ENCODE measurements at places on chromosomes 3 and 15.

- DNase-seq: peak; percentile 10
Measured at GRCh38 chr3:50405249-50405648, 45.9 kb upstream of the TMEM115 start.

- no peak for DNase-seq
Measured at GRCh38 chr3:133474817-133475216, 75.0 kb downstream of the BFSP2 start.

DNA sequence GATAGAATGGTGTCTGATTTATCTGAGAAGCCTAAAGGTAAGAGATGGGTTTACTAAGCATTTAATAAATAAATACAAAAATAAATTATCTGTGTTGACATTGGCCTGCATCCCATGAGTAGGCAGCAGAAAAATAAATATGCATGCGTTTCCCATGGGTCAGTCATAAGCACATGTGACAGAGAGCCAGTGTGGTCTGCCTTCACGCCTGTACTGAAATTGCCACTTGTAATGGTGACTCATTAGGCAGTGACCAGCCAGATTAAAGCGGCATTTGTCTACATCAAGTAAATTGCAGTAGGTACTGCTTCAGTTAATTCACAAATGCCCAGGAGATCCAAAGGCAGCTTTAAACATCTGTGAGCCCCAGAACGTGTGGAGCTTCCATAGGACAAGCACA lies 399.6 kb downstream of the NAALADL2 start:
- no peak for DNase-seq

DNA sequence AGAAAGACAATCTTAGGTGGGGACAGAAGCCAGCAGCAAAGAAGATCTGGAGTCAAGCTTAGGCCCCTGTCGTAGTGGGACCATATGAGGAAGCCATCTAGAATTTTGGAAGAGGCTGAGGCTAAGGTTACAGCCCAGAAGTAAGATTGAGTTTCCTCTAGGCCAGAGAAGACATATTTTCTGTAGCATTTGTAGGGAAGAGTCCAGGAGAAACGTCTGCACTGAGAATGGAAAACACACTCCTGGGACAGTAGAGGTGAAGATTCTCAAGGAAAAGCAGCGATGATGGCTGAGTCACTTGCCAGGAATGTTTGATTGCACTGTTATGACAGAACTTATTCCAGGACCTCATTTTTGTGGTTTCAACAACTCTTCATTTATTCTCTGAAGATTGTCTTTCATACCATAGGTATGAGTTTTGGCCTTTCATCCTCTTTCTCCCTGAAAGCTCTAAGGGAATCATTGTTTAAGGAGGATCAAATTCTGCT lies 107.2 kb downstream of the GTPBP8 start:
- no peak for DNase-seq

DNA sequence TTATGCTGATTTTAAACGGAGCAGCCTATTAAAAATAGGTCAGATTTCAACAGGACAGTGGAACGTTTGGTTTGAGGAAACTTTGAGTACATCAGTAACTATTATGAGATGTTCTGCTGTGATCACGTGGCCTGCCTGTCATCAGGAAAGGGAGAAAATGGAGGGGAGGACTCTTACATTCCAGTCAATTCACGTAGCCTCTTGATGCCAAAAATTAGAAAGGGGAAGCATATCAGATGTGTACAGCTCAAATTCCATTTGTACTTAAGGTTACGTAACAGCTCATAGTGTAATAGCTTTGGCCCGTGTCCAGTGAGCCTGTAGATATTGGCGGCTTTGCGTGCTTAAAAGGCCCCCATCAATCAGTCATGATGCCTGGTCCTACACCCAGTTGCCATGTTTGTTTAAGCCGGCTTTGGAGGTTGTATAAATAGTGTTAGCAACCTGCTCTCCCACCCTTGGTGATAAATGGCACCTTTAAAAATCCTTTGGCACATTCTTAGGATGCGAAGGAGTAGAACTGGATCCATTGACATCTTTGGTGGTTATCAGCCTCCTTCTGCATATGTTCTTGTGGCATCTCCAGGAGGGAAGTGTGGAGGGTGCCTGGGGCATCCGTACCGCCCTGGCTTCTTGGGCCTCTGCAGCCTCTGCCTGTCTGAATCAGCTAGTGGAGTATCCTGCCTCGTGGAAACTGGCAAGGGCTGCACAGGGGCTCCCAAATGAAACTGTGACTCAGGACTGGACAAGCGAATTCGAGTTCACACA lies 163.9 kb downstream of the THSD4 start:
- DNase-seq: no peak

DNA sequence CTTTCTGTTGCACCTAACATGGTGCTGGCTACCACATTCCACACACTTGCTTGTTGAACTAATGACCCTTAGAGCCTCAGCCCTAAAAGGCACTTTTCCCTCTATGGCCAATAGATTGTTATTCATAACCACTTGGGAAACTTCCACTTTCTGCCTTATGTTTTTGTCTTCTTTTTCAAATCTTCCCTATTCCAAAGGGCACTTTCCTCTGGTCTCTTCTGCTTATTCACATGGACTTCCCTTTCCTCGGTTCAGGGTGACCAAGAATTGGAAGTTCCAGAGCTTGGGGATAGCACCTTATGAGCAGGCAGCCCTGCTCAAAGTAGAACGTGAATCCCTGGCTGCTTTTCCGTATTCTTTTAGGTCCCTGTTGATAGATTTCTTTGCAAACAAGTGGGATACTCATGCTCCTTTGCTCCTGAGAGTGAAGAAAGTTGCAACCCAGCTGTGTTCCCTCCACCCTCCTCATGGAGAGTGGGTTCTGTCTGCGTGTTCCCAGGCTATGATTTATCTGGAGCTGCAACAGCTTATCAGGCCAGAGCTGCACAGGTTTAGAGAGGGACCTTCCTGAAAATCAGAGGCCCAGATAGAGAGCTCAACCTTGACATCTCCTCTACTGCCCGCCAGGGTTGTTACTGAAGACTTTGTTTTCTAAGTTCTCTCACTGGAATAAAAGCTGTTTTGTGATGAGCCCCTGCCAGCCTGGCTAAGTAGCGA lies 58.8 kb upstream of the MYZAP start:
- DNase-seq: no peak

DNA sequence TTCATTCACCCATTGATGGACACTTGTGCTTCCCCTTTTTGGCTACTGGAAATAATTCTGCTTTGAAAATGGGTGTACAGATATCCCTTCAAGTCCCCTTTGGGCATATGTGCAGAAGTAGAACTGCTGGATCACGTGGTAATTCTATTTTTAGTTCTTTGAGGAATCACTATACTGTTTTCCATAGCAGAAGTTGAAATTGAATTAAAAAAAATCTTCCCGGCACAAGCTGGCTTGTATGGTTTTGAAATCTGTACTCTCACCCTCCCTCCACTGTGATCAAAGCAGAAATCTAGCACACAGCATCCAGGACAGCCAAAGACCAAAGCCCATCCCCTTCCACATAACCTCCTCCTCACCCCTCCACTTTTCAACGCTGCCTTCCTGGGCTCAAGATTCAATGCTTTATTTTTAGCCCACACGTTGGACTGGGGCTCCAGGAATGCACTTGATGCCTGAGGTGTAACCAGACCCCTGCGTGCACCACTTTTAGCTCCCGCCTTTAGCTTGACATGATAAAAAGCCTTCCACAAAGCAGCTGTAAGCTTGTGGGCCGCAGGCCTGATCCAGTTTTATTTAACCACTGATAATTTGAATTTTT lies 29.9 kb downstream of the TMEM40 start:
- no peak for DNase-seq

DNA sequence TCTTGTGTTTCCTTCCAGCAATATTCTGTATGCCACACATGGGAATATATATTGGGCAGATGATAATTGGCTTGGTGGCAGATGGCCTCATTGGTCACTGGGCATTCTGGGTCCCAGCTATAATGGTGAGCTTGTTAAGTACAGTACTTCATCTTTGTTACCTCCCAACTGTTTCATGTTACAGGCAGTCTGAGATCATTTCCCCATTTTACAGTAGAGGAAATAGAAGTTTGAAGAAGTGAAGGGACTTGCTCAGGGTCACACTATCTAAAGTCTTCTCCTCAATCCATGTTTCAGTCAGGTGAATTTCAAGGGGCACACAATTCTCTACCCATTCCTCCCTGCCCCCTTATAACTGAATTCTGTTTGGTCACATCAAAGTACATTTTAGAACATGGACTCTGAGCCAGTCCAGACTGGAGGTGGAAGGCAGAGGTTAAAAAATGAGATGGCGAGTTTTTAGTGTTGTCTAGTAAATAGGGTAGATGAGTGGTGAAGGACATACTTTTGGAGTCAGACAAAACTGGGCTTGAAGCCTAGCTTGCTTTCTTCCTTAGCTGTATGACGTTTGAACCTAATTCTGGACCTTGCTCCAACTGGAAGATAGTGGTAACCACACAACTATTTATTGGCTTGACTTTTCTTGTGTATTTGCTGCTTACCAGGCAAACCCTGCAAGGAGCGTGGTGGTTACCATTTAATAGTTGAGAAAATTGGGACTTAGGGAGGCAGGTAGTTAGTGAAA lies 2.5 kb downstream of the EEFSEC start:
- no peak for DNase-seq

DNA sequence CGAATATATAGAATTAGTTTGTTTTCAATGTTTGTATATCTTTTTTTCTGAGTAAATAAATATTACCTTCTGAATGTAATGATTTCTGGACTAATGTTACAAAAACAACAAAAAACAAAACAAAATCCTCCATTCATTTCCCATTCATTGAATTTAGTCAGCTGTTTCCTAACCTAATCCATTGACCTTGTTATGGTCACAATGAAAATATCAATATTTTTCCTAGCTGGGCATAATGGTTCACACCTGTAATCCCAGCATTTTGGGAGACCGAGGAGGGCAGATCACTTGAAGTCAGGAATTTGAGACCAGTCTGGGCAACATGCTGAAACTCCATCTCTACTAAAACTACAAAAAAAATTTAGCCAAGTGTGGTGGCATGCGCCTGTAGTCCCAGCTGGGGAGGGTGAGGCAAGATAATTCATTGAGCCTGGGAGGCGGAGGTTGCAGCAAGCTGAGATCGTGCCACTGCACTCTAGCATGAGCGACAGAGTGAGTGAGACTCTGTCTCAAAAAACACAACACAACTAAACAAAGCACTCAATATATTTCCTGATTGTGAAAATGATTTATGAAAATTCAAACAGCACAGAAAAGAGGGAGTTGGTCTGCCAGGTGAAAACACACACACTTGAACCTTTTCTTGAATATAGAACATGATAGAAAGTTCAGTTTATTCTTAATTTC lies 23.0 kb upstream of the PLSCR4 start:
- no peak for DNase-seq

GRCh38 chr3:194135806-194136518 lies at the start of gene HES1:
Gene HES1 (plus strand): TSS chr3:194136148. CDS start chr3:194136381, 233 bp downstream.
- no peak for DNase-seq

DNA sequence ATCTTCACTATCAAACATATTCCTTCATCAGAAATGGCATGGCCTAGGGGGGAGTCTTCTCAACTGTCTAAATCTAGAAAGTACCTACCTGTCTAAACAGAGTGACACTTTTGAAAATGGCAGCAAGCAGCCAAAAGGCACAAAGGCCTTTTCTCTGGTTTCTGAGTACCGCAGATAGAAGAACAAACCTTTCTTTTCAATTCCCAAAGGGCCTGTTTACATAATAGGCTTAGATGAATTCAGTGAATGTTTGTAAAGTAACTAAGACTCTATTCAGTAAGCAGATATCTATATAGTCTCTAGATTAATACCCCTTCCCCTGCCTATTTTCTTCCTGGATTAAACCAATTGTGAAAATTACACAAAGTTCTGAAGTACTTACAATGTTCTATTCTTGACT lies 7.1 kb downstream of the MYEF2 start:
- no peak for DNase-seq

- DNase-seq: no peak
Measured at GRCh38 chr3:89699771-89700170, 592.4 kb downstream of the EPHA3 start.

GRCh38 chr3:172294223-172294806 lies 153.9 kb downstream of the GHSR start:
- no peak for DNase-seq

- no peak for DNase-seq
Measured at GRCh38 chr3:192215-192929, 4.2 kb upstream of the CHL1 start.

- no peak for DNase-seq
Measured at GRCh38 chr3:186786922-186787321, 3.5 kb downstream of the EIF4A2 start.

- no peak for DNase-seq
Measured at GRCh38 chr3:65439641-65440284, 599.0 kb downstream of the MAGI1 start.

DNA sequence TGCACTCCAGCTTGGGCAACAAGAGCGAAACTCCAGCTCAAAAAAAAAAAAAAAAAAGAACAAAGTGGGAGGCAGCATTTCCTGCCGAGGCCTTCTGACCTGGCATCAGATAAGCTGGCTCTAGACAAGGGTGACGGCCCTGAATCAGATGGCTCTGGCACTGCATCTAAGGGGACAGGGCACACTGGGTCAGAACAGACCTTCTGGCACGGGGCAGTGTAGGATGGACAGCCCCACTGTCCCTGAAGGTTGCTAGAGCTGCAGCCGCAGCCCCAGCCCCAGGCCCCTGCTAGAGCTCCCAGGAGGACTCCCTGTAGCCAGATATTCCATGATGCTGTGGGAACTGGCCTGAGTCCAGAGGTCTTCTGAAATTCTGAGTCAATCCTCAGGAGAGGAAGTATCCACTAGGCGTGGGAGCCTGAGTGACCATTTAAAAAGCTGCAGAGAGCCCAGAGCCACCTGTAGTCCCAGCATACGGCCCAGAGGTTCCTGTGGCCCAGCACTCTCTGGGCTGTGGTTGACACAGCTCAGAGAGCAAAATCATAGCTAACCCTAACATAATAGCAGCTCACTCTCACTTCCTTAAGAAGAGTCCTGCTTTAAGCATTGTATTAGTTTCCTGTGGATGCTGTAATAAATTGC lies 69.2 kb upstream of the MFGE8 start:
- DNase-seq: no peak

GRCh38 chr15:29785136-29785535 lies 37.1 kb downstream of the TJP1 start:
- DNase-seq: no peak
